CD14-positive monocyte (primary cell): ENCODE measurements at places on chromosomes 7 and 10. TPM values are rescaled to one million over a fixed set of nuclear protein-coding genes. Genes with fewer than 3 reads are reported as not detected.
A peak's percentile ranks its signal among the peaks of the same experiment; 100 is the strongest.

- H3K27ac ChIP-seq, result no peak overlapping the region
- no peaks in the 10 kb centered on the region for H3K4me1 ChIP-seq
- H3K4me3 ChIP-seq, result no peak overlapping the region
These were observed 73.9 kb downstream of the ATE1 start for GRCh38 chr10:121853950-121854349.

DNA sequence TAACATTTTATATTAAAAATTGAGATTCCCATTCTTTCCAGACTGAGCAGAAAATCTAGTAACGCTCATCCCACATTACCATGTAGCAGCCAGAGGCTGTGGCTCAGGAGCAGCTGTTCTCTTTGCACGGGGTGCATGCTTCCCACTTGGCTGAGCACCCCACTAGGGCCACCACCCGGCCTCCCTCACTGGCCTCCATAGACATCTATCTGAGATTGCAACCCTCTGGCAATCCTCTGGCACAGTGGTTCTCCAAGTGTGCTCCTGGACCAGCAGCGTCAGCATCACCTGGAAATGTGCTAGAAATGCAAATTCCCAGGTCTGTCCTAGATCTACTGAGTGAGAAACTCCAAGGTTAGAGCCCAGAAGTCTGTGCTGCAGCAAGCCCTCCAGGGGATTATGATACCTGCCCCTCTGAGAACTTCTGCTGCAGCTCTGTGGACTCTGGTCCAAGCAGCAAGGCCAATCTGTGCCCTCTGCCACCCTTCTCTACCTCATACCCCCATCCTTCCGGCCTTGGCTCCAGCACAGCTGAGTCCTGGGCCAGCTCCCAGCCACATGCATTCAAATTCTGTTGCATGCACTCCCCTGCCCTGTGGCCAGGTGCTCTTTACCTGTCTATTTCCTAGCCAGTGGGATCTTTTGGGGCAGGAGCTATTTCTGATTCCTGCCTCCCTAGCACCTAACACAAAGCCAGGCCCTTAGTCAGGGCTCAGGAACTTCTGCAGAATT is 301.5 kb downstream of the GRID1 start:
- H3K27ac ChIP-seq, result no peak overlapping the region
- H3K27me3 ChIP-seq, result no peaks in the 10 kb centered on the region
- no peak for DNase-seq
- no peaks in the 10 kb centered on the region for H3K4me1 ChIP-seq
- H3K36me3 ChIP-seq, result no peaks in the 10 kb centered on the region

- H3K36me3 ChIP-seq, result no peaks in the 10 kb centered on the region
- no peak for DNase-seq
- H3K27me3 ChIP-seq, result no peaks in the 10 kb centered on the region
These were observed 110.6 kb downstream of the AUTS2 start for GRCh38 chr7:69708857-69709256.

SUN3 gene
- not detected for polyA plus RNA-seq

HKDC1 gene
- not detected for polyA plus RNA-seq

GRCh38 chr10:127600479-127600878 is 51.4 kb downstream of the NPS start:
- no peaks in the 10 kb centered on the region for H3K36me3 ChIP-seq
- H3K4me3 ChIP-seq, result no peak overlapping the region
- DNase-seq, result no peak
- no peak overlapping the region for H3K27ac ChIP-seq
- no peaks in the 10 kb centered on the region for H3K27me3 ChIP-seq

DNA sequence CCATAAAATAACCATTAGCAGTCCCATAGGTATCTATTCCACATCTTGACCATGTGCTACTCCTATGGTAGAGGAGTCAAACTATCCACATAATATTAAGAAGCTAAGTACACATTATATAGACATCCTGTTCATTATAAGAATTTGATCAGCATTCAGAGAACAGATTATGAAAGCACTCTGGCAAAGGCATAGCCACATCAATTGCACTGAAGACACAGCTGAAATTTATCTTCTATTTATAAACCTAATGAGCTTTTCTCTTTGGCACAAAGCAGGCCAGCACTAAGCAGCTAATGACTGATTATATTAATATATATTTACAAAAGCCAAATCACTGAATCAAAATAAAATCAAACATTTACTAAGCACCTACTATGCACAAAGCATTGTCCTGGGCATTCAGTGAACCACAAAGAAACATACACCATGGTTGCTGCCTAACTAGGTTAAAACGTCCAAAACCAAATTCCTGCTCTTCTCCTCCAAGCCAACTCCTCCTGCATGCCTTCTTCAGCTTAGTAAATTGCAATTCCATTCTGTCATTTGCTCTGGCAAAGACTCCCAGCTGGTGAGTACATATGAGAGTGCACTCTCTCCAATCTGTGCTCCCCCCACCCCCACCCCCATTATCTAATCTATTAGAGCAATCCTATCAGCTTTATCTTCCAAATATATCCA is 122.6 kb upstream of the ASAH2 start:
- no peak for DNase-seq
- peaks cover 10% of the 10 kb centered on the region for H3K4me1 ChIP-seq
- H3K27me3 ChIP-seq, result no peaks in the 10 kb centered on the region
- H3K27ac ChIP-seq, result no peak overlapping the region
- H3K4me3 ChIP-seq, result no peak overlapping the region
- H3K36me3 ChIP-seq, result no peaks in the 10 kb centered on the region

TFR2 gene
- 0.88 and 1.4 TPM in 2 replicates for polyA plus RNA-seq

TMEM120A gene
- polyA plus RNA-seq, result 76.9 and 79.9 TPM in 2 replicates

GRCh38 chr7:147547252-147547897 is 1043.2 kb upstream of the C7orf33 start:
- H3K4me1 ChIP-seq, result no peaks in the 10 kb centered on the region
- no peaks in the 10 kb centered on the region for H3K36me3 ChIP-seq
- DNase-seq, result no peak
- no peak overlapping the region for H3K27ac ChIP-seq
- H3K4me3 ChIP-seq, result no peak overlapping the region

- peaks cover 15% of the 10 kb centered on the region for H3K4me1 ChIP-seq
- H3K27ac ChIP-seq, result peak overlapping the region; percentile 99
- H3K36me3 ChIP-seq, result no peaks in the 10 kb centered on the region
- no peak for DNase-seq
These were observed 697 bp upstream of the SNX13 start for GRCh38 chr7:17940951-17941431.

RASA4 gene
- polyA plus RNA-seq, result 18.6 TPM

DNA sequence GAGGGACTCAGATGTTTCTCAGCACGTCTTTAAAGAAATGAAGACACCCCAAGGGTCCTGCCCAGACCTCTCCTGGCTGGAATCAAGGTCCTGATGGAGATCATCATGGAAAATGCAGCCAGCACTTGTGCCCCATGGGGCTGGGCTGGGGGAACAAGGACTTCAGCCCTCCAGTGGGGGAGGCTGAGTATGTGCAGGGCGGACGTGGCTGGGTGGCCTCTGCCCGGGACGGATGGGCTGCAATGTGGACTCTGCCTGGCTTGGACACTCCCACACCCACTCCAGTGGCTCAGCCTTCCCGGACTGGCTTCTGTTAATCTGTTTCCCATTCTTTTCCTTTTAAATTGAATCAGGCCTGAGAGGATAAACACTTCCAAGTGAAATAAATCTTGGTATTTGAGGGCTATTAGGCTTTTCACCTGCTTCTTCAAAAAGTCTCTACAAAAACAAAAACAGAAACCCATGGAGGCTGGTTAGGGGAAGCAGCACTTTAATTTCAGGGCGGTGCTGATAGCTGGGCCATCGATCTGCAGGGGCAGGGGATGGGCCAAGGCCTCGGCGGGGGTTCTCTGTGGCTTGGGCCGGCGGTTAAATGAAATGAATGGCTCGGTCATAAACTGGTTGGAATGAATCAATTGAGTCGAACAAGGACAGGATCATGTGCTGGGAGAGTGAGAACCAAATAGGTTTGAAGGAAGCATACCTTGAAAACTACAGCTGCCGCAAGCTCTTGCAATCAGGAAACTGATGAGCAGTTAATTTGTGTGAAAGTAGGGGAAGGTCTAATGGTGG is 51.4 kb downstream of the ADARB2 start:
- H3K27ac ChIP-seq, result no peak overlapping the region
- no peaks in the 10 kb centered on the region for H3K27me3 ChIP-seq
- no peaks in the 10 kb centered on the region for H3K36me3 ChIP-seq
- no peaks in the 10 kb centered on the region for H3K4me1 ChIP-seq
- no peak overlapping the region for H3K4me3 ChIP-seq

DNA sequence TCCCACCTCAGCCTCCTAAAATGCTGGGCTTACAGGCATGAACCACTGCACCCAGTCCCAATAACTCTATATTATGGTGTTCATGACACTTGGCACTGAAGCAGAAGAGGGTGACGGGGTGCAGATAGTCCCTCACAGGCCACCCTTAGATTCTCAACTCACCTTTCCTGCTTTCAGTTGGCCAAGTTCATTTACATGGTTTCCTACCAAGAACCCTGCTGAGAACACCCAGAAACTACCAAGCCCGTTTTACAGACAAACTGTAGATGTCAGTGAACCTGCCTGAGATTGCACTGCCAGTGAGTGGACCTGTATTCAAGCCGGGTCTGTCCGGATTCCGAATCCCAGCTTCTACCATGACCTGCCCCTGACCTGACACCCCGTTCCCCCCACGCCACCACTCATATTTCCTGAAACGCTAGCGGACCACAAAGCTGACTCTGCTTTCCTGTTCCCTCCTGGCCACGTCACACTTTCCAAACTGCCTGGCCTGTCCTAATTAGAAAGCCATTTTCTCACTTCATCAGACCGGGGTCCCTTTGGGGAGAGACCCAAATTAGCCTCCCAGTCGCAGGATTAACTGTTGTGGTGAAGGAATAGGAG is 17.3 kb downstream of the GRID2IP start:
- H3K4me1 ChIP-seq, result peaks cover 17% of the 10 kb centered on the region
- DNase-seq, result no peak
- no peak overlapping the region for H3K4me3 ChIP-seq
- H3K27ac ChIP-seq, result no peak overlapping the region

- H3K4me1 ChIP-seq, result no peaks in the 10 kb centered on the region
- no peak overlapping the region for H3K27ac ChIP-seq
- H3K27me3 ChIP-seq, result no peaks in the 10 kb centered on the region
- H3K4me3 ChIP-seq, result no peak overlapping the region
- no peak for DNase-seq
These were observed 204.7 kb downstream of the NXPH1 start for GRCh38 chr7:8638076-8638475.

ZNF853 gene
- not detected for polyA plus RNA-seq

DNA sequence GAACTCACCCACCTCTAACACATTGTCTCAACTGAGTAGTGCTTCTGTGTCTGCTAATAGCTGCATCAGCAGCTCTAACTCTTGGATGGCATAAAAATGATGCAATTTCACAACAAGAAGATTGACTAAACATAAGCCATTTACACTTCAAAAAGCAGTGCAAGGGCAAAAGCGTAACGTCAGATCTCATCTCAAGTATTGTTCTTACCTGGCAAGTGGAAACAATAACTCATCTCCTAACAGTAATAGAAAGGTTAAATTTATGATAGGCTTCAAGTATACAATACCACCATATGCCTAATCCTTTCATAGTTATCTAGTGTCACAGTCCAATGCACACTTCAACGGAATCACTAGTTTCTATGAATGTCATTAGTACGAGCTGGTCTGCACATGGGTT is 14.8 kb downstream of the TPK1 start:
- no peak for DNase-seq
- H3K27me3 ChIP-seq, result no peaks in the 10 kb centered on the region
- H3K4me3 ChIP-seq, result no peak overlapping the region
- H3K27ac ChIP-seq, result no peak overlapping the region
- H3K4me1 ChIP-seq, result no peaks in the 10 kb centered on the region
- no peaks in the 10 kb centered on the region for H3K36me3 ChIP-seq

- no peak overlapping the region for H3K27ac ChIP-seq
- no peak for DNase-seq
- peaks cover 6% of the 10 kb centered on the region for H3K4me1 ChIP-seq
- peaks cover 40% of the 10 kb centered on the region for H3K27me3 ChIP-seq
- H3K4me3 ChIP-seq, result no peak overlapping the region
- H3K36me3 ChIP-seq, result no peaks in the 10 kb centered on the region
These were observed 2.9 kb upstream of the RARRES2 start for GRCh38 chr7:150344299-150344698.

MMRN2 gene
- polyA plus RNA-seq, result 0.89 and 1.8 TPM in 2 replicates

DNA sequence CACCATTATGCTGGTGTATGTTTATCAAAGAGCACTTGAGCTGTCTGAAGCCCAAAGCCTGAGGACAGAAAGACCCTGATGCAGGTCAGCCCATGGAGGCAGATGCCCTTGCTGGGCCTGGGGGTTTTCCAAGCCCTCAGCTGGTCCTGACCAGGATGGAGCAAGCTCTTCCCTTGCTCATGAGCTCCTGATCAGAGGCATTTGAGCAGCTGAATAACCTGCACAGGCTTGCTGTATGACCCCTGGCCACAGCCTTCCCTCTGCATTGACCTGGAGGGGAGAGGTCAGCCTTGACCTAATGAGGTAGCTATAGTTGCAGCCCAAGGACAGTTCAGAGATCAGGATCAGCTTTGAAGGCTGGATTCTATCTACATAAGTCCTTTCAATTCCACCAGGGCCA is 13.0 kb downstream of the AQP1 start:
- H3K27ac ChIP-seq, result no peak overlapping the region
- H3K36me3 ChIP-seq, result no peaks in the 10 kb centered on the region
- no peak for DNase-seq
- no peaks in the 10 kb centered on the region for H3K27me3 ChIP-seq
- H3K4me3 ChIP-seq, result no peak overlapping the region

GRCh38 chr10:70232155-70232858 is 922 bp downstream of the PPA1 start:
- peaks cover 23% of the 10 kb centered on the region for H3K4me1 ChIP-seq
- H3K4me3 ChIP-seq, result peak overlapping the region; percentile 95
- H3K27me3 ChIP-seq, result no peaks in the 10 kb centered on the region
- peaks cover 16% of the 10 kb centered on the region for H3K36me3 ChIP-seq
- peak; percentile 35 for DNase-seq
- peak overlapping the region; percentile 72 for H3K27ac ChIP-seq

CACNB2 gene
- not detected for polyA plus RNA-seq

GRCh38 chr10:76675951-76676587 is 961.5 kb downstream of the KCNMA1 start:
- no peaks in the 10 kb centered on the region for H3K27me3 ChIP-seq
- no peak overlapping the region for H3K27ac ChIP-seq
- no peaks in the 10 kb centered on the region for H3K36me3 ChIP-seq
- no peak overlapping the region for H3K4me3 ChIP-seq

FEZF1 gene
- not detected for polyA plus RNA-seq

GRCh38 chr10:77603534-77603927 is 34.1 kb downstream of the KCNMA1 start:
- H3K27ac ChIP-seq, result no peak overlapping the region
- no peaks in the 10 kb centered on the region for H3K27me3 ChIP-seq
- no peak for DNase-seq
- H3K4me3 ChIP-seq, result no peak overlapping the region
- H3K36me3 ChIP-seq, result no peaks in the 10 kb centered on the region

CTAGE4 gene
- polyA plus RNA-seq, result not detected

DNA sequence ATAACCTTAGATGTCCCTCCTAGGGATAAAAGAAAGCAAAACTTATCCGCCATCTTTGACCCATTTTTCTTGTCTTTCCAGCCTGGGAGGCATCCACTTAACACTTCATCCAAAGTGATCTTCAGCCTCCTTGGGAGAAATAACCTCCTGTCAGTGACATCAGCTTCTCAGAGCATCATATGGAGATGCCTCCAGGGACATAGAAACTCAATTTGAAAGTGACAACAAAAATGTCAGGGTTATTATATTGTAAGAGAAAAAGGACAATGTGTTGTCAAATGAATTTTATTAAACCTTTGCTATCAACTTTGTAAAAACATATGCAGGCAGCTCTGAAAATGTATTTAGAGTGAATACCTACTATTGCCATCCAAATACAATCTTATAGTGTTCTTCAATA is 371.2 kb upstream of the ADARB2 start:
- H3K36me3 ChIP-seq, result no peaks in the 10 kb centered on the region
- no peaks in the 10 kb centered on the region for H3K27me3 ChIP-seq
- no peaks in the 10 kb centered on the region for H3K4me1 ChIP-seq
- no peak overlapping the region for H3K27ac ChIP-seq
- no peak overlapping the region for H3K4me3 ChIP-seq
- DNase-seq, result no peak
